Stimulated activated CD4-positive, alpha-beta T cell treated with anti-CD3 and anti-CD28 coated beads, Interleukin-15, amount 100 ng/mL, for 1 hour (primary cell): ENCODE measurements at places on chromosomes 6 and 20.

- DNase-seq: no peak
These were observed 19.9 kb downstream of the COL9A1 start for GRCh38 chr6:70282919-70283461.

DNA sequence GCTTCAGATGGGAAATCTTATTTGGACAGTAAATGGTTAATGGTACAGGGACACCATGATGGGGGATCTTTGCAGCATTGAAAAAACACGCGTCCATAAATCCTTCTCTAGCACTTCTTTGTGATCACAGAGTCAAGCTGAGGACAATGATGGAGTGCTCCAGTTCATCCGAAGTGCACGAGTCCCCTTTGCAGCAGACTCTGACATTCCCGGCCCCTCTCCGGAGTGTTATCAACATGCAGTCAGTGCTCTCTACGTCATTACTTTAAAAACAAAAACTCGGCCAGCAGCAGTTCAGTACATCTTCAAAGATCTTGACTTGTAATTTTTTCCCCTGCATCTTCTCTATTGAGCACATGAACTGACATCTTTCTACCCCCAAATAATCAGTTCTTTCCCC is 185.5 kb upstream of the AKAP12 start:
- no peak for DNase-seq

DNA sequence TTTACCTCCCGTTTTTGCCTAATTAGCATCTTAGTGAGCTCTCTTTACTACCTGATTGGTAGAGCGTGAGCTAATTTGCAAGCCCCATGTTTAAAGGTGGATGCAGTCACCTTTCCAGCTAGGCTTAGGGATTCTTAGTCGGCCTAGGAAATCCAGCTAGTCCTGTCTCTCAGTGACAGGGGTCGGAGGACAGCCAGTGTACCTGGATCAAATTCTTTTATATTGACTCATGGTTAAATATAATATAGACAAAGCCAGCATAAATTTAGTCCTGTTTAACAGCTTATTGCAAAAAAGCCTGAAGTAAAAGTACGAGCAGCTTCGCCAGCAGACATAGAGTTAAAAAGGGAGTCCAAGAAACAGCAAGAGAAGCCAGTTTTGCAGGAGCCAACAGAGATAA is 12.2 kb upstream of the GSTA3 start:
- DNase-seq: no peak

- no peak for DNase-seq
These were observed 631.6 kb upstream of the NRSN1 start for GRCh38 chr6:23494367-23494766.

DNA sequence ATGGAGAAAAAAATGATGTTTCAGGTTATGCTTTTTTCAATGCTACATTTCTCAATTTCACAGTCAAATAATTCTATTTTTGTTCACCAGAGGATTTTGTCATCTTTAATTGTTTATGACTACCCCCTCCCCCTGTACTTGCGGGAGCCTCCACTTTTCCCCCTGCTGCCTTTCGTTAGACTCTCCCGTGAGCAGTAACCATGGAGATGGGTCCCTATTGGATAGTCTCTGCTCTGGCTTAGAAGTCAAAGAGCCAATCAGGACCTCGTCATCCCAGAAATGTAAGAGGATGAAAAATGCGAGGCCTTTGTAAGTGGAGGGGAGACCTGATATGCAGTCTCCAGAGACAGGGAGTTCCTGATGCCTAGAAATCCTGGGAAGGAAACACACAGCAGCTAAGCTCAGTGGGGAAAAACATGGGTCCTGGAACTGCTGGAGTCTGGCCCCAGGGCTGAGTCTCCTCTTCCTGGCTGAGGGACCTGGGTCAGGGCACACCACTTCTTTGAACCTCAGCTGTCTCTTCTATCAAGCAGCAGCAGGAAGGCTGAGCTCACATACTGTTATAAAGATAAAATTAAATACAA is 298.7 kb downstream of the TSHZ2 start:
- no peak for DNase-seq

- DNase-seq: no peak
These were observed 23.3 kb downstream of the EDN1 start for GRCh38 chr6:12313306-12313991.

DNA sequence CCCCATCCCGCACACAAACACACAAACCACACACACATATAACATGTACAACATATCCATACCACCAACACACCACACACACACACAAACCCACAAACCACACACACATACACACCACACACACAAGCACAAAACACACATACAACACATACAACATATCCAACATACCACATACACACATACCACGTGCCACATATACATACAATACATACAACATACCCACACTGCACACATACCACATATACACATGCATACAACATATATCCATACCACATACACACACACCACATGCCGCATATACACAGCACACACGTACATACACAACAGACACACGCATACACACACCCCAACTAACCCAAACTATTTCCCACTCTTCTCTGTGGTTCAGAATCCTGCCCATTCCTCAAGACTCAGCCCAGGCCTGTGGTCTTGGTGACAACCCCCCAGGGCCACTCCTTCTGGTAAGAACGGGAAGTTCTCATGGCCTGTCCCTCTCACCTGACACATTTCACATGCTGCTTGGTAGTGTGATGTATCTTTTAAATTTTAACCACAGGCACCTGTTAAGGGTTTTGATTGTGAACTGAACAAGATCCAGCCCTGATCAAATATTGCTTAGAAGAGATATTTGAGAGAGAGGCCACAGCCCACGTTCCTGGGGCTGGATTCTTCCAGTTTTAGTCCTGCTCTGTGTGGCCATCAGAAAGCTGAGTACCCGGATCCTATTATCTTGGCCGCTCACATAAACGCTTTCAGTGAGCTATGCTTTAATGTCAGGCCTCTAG is 55.9 kb upstream of the KCNK16 start:
- no peak for DNase-seq

GRCh38 chr20:49668181-49668877 is 45.3 kb downstream of the B4GALT5 start:
- peak; percentile 14 for DNase-seq

DNA sequence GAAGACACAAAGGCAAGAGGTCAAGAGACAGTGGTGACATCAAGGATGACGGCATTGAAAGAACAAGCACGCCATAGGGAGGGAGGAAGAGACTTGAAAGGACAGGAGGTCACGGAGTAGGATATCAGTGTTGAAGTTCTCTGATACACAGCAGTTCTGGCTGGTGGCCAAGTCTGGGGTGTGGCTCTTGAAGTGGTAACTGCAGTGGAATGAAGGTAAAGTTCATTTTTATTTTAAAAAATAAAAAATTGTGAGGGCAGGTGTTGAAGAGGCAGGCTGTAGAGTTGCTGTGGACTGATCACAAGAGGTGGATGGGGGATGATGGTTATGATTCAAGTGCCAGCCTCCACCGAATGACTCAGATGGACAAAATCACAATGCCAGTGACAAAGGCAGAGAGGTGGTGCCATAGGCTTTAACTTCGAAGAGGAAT is 53.2 kb upstream of the BMP2 start:
- no peak for DNase-seq

DNA sequence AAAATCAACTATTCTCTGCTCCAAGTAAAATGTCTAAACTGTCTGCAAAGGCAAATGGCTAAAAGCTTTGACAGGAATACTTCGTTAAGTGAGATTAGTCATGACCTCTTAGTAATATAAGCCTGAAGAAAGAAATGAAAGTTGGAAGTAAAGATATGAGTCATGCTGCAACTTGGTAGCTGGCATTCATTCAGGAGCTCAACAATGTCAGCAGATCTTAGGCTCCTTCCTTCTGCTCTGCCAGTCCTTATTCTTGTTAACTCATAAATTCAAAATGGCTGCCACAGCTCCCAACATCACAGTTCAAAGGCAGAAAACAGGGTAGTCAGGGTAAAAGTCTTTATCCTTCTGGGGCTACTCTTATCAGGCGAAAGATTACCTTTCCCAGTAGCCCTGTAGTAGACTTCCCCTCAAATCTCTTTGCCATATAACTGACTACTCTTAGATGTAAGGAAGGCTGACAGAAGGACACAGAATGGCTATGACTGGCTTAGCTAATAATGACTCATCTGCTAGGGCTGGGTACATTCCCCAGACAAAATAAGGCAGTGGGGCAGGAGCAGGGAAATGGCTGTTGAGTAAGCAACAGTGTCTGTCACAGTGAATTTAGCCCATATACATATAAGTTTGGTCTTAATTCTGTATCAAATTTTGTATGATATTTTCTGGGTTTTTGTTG is 24.4 kb upstream of the C6orf62 start:
- no peak for DNase-seq

- no peak for DNase-seq
These were observed 4.5 kb upstream of the INSM1 start for GRCh38 chr20:20363434-20363798.

GRCh38 chr6:50602292-50602691 is 111.0 kb upstream of the TFAP2D start:
- no peak for DNase-seq

DNA sequence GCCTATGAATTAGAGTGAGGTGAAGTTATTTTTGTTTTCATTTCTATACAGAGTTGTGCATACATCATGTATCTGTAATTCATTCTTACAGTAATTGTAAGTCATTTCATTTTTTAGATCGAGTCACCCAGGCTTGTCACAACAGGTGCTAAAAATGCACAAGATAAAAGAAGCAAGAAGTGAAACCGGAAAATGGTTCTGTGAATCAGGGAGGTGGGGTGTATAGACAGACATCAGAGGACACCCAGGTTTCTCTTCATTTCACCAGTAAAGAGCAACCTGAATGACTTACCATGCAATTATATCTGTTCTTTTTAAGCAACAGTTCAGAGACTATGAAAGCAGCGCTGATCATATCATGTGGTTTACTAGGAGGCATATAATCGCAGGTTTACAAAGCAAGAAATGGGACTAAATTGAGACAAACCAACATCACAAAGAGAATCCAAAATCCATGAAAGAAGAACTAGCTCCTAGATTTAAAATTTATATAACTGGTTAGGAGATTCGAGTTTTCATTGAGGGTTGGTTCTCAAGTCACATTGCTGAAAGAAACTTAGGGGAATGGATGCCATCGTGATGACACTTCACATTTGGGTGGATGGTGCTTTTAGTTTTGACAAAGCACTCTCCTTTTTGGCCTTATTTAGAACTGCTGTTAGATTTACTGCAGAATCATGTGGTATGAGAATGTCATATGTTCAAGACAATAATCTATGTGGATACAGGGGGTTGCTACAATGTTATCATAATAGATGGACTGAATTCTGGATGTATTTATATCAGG is 27.9 kb upstream of the TBC1D7 start:
- no peak for DNase-seq

GRCh38 chr6:13302291-13302690 is 26.0 kb downstream of the TBC1D7 start:
- DNase-seq: no peak

- DNase-seq: no peak
These were observed 16.7 kb downstream of the BTN2A1 start for GRCh38 chr6:26474439-26474881.

DNA sequence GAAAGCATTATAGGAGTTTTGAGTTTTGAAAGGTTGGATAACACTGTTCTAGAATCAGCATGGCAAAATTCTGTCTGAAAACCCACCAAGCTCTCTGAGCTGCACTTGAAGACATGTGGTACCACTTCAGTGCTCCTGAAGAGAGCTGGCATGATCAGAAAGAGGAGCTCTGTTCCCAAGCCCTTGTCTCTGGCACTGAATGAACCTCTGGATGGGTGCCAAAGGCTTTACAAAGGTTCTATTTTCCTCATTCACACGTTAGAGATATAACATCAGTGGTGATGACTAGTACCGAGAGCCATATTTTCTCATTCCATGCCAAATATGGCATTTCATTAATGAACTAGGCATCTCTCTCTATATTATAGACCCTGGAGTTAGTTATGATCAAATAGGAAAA is 301.8 kb upstream of the ID4 start:
- no peak for DNase-seq

- no peak for DNase-seq
These were observed 912 bp upstream of the OR12D3 start for GRCh38 chr6:29376003-29376402.

DNA sequence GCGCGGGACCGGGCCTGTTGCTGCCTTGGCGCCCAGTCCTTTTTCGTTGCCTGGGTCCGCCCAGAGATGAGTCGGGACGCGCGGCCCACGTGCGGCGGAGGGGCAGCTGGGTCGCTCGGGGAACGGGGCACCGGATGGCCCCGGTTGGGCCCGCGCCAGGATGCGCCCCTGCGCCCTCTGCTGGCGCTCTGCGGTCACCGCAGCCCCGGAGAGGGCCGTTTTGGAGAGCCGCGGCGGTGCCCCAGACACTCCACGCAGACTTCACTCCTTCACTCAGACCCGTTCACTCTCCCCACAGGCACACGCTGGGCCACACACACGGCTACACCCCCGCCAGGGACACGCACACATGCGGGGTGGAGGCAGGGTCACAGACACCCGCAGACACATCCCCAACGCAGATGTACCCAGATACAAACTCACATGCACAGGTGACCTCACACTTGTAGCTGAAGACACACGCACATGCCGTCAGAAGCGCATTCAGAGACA is 38.8 kb downstream of the SRC start:
- DNase-seq: peak; percentile 66

DNA sequence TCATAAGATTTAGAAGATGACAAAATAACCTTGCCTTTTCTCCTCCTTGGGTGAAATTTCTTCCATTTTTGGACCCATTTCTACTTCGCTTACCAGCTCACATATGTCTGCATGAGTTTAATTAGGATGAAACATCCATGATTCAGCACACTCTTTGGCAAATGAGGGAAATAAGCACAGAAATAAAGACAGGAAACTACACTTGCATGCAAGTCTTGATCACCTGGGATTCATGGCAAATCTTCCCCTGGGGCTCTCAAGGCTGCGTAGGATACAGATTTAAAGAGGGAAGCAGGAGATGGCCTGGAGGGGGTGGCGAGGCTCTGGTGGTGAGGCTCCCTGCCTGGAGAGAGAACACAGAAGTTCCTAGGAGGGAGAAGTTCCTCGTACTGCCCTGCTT is 147.8 kb downstream of the EDN3 start:
- DNase-seq: no peak

DNA sequence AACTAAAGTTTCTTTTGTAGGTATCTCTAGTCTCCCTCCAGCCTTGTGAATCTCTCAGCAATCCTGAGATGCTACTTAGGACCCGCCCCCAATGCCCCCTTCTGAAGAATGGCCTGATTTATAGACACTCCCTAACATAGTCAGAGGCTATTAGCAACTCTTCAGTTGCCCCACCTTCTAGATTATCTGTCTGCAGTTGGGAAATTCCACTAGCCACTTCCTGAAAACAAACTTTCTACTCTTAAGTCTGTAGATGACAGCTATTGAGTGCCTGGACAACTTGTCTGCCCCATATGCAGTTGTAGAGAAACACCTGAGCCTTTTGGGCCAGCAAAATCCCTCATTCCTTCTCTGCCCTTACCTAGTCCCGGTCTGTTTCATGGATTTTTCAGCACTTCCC is 188.2 kb upstream of the PREP start:
- no peak for DNase-seq
